ENCODE measurements at places on chromosomes 11 and 22. TPM values are rescaled to one million over a fixed set of nuclear protein-coding genes. Genes with fewer than 3 reads are reported as not detected.

PHLDB1 gene
- 115 TPM for total RNA-seq

DNA sequence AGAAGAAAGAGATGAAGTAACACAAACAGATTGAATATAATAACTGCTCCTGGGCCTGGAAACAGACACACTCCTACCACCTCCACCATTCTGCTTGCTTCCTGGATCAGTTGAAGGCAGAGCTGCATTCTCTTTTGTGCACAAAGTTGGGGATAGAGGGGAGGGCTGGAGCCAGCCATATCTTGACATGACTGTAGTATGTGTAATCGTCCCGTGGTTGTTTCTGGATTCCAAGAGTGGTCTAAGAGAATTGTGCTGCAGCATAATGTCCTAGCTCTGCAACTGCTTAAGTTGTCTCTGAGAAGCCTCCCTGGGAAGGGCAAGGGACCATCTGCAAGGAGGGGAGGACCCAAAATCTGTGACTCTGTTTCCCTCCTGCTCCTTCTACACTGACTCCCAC lies 3.2 kb downstream of the CRY2 start:
- DNase-seq, result no peak

- DNase-seq, result no peak
These were observed 15.9 kb downstream of the MYBPC3 start for GRCh38 chr11:47336595-47336994.

SPON1 gene
- total RNA-seq, result 5.0 TPM

ST14 gene
- 2.1 TPM for total RNA-seq

GRCh38 chr11:131637469-131638175 lies 267.2 kb downstream of the NTM start:
- no peak for DNase-seq

NCAM1 gene
- total RNA-seq, result 250 TPM

CNTF gene
- 0.70 TPM for total RNA-seq

LGALS12 gene
- total RNA-seq, result 2.6 TPM

DNA sequence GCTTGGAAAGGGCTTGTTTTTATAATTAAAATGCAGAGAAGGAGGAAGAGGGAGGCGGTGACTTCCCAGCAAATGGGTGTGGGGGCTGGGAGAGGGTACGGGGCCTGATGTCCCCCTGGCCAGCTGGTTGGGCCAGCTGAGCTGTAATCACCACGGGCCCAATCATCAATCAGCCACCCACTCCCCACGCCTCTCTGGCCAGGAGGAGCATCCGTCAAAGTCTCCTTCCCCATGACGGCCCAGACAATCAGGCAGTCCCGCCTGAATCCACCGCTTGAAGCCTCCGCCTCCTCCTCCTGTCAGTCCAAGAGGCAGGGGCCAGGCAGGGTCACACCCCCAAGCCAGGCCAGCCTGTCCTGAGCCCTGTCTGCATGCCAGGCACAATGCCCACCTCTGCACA lies 13.3 kb upstream of the CABP7 start:
- no peak for DNase-seq

KLHDC7B gene
- not detected for total RNA-seq

DNA sequence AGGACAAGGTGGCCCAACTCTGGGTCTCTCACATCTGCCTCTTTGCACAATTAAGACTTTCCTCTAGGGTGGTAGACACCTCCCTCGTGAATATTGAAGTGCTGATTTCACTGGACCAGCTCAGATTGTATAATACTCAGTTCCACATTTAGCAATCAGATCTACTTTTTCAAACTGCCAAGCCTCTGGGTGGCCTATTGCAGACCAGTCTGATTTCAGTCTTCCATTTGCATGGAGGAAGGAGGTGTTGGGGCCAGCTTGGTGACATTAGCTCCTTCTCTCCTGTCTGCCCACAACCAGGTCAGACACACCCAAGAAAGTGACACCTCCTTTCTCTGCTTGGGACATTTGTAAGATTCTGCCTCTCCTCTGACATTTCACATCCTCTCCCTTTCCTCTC lies 78.2 kb downstream of the PPFIBP2 start:
- no peak for DNase-seq

DNA sequence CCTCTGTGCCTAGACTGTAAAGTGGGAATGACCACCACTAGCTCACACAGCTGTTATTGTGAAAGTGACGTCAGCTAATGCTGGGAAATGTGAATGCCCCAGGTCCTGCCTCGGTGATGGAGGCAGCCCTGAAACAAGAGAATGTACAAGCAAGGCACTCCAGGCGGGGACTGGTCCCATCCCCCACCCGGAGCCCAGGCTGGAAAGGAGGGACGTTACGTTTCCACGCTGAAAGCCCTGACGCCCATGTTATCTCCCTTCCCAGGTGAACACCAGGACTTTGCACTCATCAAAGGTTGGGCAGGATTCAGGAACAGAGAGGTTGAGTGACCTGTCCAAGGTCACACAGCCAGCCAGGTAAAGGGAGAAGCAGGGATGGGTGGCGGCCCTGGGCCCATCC lies 784 bp downstream of the SULT4A1 start:
- no peak for DNase-seq

ASCL2 gene
- total RNA-seq, result 0.24 TPM

DNAJB7 gene
- total RNA-seq, result not detected

- no peak for DNase-seq
These were observed 10.1 kb downstream of the BIRC2 start for GRCh38 chr11:102357116-102357515.

GRCh38 chr11:109752212-109752825 lies 330.3 kb downstream of the C11orf87 start:
- no peak for DNase-seq

- no peak for DNase-seq
These were observed 50.9 kb downstream of the ARFGAP3 start for GRCh38 chr22:42805998-42806830.

DNA sequence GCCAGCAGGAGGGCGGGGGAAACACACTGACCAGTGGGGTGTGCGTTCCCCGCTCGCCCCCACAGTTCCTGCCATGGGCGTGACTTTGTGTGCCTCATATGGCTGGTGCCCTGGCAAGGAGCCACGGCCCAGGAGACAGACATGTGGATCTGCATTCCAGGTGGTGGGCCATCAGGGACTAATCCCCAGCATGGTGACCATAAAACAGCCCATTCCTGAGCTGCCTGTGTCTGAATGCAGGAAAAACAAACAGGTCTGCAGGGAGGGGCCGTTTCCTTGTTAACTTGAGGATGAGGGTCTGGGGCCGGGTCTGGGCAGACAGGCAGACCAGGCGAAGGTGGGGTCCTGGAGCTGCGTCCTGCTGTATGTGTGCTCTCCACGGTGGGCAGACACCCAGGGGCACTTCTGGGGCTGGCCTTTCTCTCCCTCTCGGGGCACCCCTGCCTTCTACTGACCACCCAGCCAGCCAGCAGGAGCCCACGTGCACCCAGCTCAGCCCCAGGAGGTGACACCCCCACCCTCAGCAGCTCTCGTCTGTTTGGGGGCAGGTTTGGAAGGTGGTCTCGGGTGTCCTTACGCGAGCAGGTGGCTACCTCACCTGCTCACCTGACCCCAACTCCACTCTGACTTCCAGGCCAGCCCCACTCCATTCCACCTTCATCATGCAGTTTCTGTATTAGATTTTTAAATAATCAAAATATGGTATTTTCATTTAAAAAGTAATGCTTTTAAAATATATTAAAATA lies 120.3 kb downstream of the KCNQ1OT1 start:
- DNase-seq, result peak; percentile 50

GAS2 gene
- total RNA-seq, result 10.0 TPM

DNA sequence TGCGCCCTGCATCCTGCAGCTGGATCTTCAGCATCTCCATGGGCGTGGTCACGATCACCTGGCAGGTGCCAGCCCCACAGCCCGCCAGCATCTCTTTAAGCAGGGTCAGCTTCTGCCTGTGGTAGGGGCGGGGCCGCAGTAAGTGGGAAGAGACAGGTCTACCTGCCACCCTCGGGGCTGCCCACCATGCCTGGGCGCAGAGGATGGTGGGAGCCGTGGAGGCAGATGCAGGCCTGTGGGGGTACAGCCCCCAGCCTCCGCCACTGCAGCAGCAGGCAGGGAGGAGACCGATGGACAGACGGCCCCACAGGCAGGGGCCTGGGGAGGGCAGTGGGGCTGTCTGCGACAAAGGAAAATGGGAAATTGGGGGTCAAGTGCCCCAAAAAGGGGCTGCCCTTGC lies 3.0 kb upstream of the CEND1 start:
- no peak for DNase-seq

- DNase-seq, result peak; percentile 77
These were observed 2.4 kb downstream of the UCP2 start for GRCh38 chr11:73980001-73980961.

DNA sequence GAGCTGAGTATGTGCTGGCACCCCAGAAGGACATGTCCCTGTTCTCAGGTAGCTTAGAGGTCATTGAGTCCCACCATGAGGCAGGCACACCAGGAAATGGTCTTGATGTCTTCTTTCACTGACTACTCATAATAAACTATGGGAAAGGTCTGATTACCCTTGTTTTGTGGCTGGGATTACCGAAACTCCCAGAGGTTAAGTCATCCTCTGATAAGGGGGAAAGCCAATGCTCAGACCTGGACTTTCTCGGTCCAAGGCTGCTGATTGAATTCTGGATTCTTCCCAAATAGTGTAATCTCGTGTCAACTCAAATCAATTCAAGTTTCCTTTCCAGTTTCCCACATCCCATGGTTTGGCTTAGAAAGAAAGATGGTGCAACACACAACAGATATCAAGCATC lies 3.7 kb upstream of the CD44 start:
- DNase-seq, result no peak

DNA sequence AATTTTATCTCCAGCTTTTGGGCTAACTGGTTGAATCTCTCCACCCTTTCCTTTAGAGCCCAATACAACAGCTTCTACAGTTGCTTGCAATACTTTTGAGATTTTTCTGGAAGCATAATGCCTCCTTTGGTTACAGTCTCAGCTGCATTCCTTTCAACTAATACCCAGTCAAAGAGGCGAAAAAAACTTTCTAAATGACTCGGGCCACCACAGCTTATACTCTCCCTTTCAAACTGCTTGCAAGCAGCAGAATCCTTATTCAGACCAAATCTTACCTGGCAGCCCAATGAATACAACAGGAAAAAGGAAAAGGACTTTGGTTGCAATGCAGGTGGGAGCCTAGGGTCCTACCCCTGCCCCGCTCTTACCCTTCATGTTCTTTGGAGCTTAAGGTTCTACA lies 15.8 kb downstream of the JAML start:
- no peak for DNase-seq

- DNase-seq, result no peak
These were observed 36.4 kb upstream of the ACER3 start for GRCh38 chr11:76824083-76824939.

RASSF7 gene
- 3.9 TPM for total RNA-seq

- no peak for DNase-seq
These were observed 787.6 kb downstream of the BRD1 start for GRCh38 chr22:49040111-49040510.
